ENCODE measurements at places on chromosomes 4 and X.
A peak's percentile ranks its signal among the peaks of the same experiment; 100 is the strongest.

DNA sequence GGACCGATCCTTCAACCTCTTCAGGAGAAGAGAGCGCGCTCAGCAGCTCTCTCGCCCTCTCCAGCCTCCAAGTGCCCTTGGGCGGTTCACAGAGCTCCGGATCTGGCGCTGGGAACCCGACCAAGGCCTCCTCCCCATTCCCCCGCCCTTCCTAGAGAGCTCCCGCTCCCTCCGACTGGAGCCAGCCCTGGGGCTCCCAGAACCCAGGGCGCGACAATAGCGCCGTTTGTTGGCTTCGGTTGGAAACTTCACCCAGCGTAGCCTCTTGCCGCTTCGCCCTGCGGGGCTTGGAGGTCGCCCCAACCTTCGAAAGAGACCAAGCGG lies 3.1 kb upstream of the SOX3 start:
- DNase-seq, result peak; percentile 32

DNA sequence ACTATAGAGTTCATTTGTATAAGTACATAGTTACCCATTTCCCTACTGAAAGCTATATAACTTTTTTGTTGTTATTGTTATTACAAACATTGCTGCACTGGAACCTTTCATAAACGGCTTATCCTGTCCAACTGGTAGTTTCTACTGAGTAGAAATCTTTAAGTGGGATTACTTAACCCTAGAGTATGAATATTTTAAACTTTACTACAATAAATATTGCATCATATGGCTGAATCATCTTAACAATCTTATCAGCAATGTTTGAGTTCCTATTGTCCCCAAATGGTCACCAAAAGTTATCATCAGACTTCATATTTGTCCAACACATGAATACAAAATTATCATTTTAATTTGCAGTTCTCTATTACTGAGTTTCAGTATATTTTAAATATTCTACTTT lies 40.5 kb downstream of the LCORL start:
- DNase-seq, result no peak

DNA sequence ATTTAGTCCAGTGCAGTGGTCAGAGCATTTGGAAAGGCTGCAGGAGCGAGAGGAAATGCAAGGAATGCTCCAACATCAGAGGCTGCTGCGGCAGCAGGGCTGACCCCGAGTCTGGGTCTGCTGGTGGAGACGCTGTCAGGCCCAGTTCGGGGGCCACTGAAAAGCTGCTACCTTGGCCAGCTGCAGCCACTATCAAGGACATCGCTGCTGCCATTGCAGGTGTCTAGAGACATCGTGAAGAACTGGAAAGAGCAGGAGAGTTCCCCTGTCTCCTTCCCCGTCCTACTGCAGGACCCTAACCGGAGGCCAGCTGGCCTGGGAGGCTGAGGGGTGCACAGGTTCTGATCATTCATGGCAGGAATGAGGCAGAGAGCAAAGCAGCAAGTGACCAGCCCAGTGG lies 29.5 kb upstream of the GPR78 start:
- no peak for DNase-seq

DNA sequence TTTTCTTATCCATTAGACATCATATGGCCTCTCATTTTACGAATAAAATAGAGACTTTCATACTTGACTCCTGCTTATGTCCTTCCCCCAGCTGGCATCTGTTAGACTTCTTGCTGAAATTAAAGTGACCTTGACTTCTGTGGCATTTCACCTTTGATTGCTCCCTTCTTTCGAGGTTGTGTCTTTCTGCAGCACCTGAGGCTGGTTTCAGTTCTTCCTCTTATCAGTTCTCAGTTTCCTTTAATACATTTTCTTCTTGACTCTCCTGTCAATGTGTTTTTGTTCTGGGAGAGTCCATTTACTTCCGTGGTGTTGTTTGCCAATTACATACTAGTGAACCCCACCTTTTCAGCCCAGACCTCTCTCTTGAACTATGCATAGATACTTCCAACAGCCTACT lies 81.6 kb downstream of the RBPJ start:
- no peak for DNase-seq

GRCh38 chr4:85994576-85994975 lies 365.3 kb downstream of the MAPK10 start:
- no peak for DNase-seq

- no peak for DNase-seq
These were observed 13.3 kb downstream of the NCAPG start for GRCh38 chr4:17823871-17824669.

- DNase-seq, result peak; percentile 11
These were observed 62.5 kb downstream of the WFS1 start for GRCh38 chr4:6332042-6332668.

GRCh38 chr4:5212255-5213013 lies 161.2 kb downstream of the STK32B start:
- DNase-seq, result no peak

DNA sequence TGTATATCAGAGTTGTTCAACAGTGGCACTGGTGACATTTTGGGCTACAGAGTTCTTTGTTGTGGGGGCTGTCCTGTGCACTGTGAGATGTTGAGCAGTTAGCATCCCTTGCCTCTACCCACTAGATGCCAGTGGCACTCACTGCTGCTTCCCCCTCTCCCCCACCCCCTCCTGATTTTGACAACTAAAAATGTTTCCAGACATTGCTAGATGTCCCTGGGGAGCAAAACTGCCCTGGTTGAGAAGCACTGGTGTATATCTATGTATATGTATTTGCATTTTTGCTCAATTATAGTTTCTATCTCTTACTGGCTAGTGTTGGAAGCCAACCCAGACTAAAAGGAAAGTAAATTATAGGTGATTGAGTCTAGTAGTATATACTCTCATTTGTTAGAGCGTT lies 2.4 kb downstream of the TMEM131L start:
- DNase-seq, result no peak

DNA sequence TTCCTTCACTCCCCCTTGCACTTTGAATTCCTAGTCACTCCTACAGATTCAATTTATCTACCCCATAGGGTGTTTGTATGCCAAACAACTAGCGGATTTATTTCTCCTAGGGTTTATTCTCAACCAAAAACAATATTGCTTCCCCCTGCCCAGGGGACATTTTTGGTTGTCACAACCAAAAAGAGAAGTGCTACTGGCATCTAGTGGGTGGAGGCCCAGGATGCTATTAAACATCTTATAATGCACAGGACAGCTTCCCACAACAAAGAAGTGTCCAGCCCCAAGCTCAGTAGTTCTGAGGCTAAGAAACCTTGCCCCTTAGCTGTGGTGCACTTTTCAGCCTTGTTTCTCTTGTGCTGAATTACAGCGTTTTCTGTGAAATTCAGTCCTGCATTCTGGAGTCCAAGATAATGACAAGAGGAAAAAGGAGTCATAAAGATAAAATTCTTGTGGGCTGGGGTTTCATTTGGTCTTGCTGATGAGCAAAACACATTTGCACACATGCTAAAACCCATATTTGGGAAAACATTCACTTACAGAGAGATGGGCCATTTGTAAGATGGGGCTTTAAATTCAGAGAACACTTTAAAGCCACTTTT lies 11.2 kb upstream of the SYTL4 start:
- DNase-seq, result no peak

GRCh38 chr4:163540977-163541376 lies 46.5 kb downstream of the TMA16 start:
- DNase-seq, result no peak

DNA sequence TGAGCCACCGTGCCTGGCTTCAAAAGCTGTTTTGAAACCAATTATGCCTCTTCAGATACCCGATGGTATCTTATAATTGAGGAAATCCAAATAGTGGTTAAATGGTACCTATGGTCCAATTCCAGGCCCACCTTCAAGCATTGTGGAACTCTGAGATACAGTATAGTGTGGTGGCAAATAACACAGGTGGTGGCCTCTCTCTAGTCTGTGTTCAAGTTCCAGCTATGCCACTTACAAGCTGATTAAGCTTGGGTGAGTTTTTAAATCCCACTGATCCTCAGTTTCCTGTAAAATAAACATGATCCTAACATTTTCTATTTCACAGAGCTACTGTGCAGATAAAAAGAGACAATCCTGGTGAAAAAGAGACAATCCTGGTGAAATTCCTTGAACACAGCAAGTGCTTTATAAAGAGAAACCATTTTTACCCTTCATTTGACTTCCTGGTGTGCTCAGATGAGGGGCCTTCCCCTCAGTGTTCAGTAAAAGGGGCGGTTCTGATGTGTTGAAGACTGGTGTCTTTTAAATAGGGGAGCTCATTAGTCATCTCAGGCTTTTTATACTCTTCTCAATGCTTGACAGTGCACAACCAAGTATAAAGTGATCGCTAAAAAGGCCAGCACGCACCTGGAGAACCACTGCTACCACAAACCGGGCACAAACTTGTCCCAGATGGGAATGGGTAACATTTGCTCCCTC lies 30.8 kb upstream of the CD40LG start:
- no peak for DNase-seq

DNA sequence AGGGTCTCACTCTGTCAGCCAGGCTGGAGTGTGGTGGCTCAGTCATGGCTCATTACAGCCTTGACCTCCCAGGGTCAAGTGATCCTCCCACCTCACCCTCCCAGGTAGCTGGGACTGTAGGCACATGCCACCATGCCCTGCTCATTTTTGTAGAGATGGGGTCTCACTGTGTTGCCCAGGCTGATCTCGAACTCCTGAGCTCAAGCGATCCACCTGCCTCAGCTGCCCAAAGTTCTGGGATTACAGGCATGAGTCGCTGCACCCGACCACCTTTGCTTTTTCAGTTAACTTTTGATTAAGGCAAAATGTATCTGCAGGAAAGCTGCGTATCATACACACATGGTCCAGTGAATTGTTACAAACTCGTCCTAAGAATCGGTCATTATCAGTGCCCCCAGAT lies 16.5 kb upstream of the CLCN4 start:
- no peak for DNase-seq

GRCh38 chr4:76420188-76420761 lies 666 bp downstream of the CCDC158 start:
- no peak for DNase-seq

- no peak for DNase-seq
These were observed 9.3 kb upstream of the ALG13 start for GRCh38 chrX:111671668-111672067.

- DNase-seq, result no peak
These were observed 459.9 kb upstream of the BOD1L1 start for GRCh38 chr4:14087459-14087858.

DNA sequence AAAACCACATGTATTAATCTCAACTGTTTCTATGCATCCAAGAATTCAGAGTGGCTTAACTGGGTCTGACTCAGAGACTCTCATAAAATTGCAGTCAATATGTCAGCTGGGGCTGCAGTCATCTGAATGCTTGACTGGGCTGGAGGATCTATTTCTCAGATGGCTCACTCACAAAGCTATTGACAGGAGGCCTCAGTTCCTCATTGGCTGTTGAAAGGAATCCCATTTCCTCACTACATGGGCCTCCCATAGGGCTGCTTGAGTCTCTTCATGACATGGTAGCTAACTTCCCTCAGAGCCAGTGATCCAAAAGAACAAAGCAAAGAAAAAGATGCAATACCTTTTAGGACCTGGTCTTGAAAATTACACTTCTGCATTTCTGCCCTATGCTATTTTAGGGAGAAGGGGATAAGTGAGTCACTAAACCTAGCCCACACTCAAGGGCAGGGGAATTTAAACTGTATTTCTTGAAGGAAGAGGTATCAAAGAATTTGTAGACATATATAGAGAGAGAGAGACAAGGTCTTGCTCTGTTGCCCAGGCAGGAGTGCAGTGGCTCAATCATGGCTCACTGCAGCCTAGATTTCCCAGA lies 9.8 kb downstream of the SCFD2 start:
- DNase-seq, result no peak

GRCh38 chrX:78796916-78797315 lies 49.4 kb downstream of the LPAR4 start:
- DNase-seq, result no peak

- DNase-seq, result no peak
These were observed 7.9 kb downstream of the OGT start for GRCh38 chrX:71540801-71541200.

GRCh38 chr4:145186729-145187128 lies 6.3 kb upstream of the OTUD4 start:
- DNase-seq, result no peak

GRCh38 chr4:16582036-16582435 lies 316.4 kb downstream of the LDB2 start:
- no peak for DNase-seq
